ENCODE measurements at places on chromosomes 2 and 18.

DNA sequence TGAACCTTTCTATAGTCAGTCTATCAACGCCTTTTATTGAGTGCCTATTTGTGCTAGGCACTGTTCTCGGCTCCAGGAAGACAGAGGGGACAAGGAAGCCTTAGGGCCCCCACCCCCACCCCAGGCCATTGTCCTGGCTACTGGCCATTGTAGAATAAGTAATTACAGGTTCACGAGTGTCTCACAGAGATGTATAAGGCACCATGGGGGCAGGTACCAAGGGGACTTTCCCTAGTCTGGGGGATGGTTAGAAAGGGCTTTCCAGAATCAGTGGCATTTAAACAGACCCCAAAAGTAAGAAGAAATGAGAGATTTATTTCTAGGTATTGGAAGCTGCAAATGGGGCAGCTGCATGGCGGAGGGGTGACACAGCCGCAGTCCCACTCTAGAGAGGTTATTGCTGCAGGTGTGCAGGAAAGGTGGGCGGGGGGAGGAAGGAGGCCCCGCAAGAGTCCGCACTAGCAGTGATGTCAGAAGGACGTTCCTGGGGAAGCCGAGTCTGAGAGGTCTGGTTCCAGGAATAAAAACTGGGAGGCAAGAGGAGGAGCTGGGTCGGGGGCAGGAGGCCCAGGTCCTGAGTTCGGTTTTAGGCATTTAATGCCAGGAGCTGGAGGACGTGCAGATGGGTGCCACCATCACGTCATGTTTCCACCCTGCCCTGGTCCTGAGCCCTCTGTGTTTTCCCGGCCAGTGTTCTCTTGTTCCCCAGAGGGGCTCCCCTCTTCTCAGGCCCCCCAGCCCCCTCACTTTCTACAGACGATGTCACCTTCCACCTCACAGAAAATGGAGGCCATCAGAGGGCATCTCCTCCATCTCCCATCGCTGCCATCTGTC is 30.5 kb downstream of the FOSL2 start:
- no peak for DNase-seq

DNA sequence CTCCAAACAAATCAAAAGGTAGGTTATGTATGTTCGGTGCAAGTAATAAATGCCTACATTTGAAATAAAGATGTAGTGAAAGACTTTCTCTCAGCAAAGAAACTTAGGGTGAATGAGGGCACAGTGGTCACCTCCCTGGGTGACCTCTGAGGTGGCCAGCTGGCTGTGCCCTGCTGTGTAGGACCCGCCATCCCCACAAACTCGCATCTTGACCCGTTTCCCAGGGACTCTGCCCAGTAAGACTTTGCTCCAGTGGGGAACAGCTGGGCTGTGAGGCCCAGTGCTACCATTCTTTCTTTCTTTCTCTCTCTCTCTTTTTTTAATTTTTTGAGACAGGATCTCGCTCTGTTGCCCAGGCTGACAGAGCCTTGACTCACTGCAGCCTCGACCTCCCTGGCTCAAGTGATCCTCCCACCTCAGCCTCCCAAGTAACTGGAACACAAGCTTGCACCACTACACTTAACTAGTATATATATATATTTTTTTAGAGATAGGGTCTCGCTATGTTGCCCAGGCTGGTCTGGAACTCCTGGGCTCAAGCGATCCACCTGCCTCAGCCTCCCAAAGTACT is 8.2 kb upstream of the GAREM2 start:
- no peak for DNase-seq

DNA sequence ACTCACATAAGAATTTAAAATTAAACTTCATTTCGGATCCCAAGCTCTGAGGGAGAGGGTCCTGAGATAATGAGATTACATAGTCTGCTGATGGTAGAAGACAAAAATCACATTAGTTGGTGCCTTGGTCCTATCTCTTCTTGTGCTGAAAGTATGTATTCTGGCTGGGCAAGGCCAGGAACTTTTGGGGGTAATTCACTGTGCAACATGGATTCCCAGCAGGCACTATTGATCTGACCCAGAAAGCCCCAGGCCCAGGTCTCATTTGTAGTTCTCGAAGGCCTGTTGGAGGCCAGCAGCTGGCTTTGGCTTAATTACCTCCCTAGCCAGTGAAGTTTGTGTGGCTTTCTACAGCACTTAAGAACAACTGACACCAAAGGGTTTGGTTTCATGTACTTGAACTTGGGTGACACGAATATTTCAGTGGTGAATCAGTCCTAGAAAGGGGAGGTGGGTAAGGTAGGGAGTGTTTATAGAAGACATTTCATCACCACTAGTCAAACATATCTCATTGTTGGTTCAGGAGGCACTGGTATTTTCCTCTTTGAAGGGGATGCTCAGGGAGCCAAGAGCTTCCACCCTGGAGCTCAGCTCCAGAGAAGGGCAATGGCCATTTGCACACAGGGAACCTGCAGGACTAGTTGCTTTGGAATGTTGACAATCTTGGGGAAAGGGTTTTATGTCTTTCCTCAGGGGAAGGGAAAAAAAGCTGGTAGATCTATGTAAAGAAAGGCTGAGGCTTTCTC is 217.8 kb downstream of the OSR1 start:
- no peak for DNase-seq

- DNase-seq: no peak
Measured at GRCh38 chr2:164755952-164756351, 85.7 kb downstream of the COBLL1 start.

- DNase-seq: no peak
Measured at GRCh38 chr18:56386856-56387255, 251.5 kb downstream of the TXNL1 start.

DNA sequence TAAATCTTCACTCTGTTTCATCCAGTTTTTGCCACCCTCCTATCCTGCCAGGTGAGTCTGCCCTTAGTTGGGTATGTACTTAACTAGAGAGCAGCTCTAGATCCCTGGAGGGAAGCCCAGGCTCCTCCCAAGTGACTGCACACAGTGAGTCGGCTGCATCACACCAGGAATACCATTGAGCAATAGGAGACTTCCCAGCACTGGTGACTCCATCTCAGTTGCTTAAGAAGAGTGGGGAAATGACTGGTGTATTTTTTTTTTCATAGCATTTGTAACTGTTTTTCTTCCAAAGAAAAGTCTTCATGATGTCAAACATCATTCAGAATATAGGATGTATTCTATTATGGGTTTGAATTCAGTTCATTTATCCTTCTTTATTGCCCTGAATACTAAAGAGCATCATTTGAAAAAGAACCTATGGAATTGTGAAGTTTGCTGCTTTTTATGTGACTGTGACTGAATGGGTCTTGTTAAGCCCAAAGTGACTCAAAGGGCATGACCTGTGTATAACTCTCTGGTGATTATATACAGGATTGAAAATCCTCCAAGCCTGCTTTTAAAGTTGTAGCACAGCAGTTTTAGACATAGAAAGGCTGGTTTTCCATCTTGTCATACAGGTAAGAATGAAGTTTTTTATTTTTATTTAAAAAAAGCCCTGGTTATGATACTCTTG is 84.3 kb downstream of the MAP3K20 start:
- no peak for DNase-seq

GRCh38 chr2:25894135-25894830 is 16.0 kb upstream of the ASXL2 start:
- no peak for DNase-seq

- peak; percentile 13 for DNase-seq
Measured at GRCh38 chr2:143162123-143162837, 33.1 kb downstream of the ARHGAP15 start.

- no peak for DNase-seq
Measured at GRCh38 chr2:9366026-9366425, 57.3 kb downstream of the ITGB1BP1 start.

GRCh38 chr18:44510390-44510789 is 170.3 kb upstream of the SETBP1 start:
- DNase-seq: no peak

GRCh38 chr18:36130039-36130831 is 536 bp downstream of the ELP2 start:
- DNase-seq: no peak

DNA sequence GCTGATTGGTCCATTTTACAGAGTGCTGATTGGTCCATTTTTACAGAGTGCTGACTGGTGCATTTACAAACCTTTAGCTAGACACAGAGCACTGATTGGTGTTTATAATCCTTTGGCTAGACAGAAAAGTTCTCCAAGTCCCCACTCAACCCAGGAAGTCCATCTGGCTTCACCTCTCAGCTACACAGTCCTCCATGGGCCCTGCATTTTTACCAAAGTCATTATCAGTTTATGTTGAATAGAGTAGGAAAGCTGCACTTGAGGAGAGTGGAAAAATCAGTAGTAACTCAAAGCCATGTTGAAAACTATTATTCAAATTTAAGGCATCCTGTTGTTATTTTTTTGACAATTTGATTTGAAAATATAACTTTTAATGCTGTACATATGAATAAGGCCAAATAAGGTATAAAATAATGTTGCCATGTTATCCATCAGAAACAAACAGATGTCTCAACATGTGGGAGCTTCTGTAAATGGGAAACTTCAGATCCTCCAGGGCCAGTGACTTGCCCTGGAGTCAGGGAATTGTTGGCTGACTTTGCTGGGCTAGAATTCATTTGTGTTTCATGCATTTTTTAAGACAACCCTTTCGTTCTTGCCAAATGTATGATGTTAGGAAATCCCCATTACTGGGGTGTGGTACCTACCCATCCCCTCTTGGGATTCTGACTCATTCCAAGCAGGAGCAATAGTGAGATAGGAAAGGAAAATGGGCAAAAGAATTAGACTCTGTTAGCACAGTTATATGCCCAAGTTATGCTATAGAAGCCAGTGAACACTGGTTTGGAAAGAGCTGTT is 37.8 kb upstream of the CCDC195 start:
- DNase-seq: no peak

DNA sequence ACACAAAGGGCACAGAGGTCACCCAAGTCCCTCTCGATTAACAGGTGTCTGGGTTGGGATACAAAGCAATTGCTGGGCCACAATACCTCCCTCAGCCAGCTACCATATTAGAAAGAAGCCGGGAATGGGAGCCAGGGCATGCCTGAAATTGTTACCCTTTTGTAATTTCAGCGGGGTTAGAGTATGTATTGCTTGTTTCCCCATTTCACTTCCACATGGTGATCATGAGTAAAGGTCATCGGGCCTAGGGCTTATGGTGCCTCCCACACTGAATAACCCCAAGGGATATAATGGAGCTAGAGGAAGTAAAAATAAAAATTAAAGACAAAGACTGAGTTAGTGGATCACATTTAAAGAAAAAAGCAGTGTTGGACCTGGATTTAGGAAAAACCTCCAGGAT is 437.2 kb upstream of the KLHL29 start:
- no peak for DNase-seq

- DNase-seq: no peak
Measured at GRCh38 chr2:140550821-140551220, 1580.0 kb downstream of the LRP1B start.

DNA sequence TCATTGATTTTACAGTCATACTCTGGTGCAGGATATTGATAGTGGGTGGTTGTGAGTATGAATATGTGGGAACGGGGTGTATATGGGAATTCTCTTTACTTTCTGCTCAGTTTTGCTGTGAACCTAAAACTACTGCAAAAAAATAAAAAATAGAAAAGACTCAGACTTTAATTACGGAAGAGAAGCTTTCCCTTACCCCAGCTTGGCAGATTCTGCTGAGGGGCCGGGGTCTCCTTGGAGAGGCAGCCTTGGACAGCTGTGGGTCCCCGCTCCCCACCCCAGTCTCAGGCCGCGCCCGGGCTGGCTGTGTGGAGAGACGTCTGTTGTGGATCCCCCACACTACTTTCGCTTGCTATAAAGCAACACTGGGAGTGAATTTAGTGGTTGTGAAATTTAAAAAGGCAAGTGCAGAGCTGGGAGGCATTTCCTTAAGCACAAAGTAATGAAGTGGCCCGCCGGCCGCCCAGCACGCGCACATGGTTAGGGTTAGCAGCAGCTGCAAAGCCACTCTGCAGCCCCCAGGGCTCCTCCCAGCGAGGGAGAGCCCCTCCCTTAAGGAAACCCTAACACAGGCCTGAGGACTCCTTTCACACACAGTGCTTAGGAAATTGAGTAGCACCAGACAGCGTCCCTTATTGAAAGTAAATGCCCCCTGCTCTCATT is 102.4 kb downstream of the DDX1 start:
- no peak for DNase-seq

DNA sequence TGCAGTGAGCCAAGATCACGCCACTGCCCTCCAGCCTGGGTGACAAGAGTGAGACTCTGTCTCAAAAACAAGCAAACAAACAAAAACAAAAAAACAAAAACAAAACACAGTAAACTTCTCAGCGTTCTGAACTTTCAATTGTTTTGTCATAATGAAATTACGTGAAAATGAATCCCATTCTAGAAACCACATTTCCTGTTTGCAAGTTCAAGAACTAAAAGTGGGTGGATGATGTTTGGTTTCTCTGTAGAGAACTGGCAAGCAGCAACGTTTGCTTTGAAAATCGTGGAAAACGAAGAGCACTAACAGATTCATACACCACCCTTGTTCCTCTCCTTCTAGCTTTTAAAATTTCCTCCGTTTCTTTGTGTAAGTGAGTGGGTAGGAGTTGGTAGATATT is 226.1 kb upstream of the LYPD1 start:
- no peak for DNase-seq

- no peak for DNase-seq
Measured at GRCh38 chr2:159266554-159266953, 19.9 kb downstream of the WDSUB1 start.

DNA sequence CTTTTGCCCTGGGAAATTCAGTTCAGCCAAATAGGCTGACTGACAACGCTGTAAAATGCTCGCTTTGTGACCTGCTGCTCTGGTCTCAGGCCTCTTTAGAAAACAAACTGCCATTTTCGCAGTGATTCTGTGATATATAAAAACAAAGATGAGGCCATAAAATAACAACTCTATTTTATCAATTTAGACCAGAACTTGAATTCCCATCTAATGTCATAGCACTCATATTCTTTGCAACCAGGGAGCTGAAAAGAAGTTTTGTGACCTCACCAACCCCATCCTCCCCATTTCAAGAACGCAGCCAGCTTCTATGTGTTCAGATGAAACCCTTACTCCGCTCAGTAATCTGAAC is 40.3 kb downstream of the TCF4 start:
- no peak for DNase-seq

DNA sequence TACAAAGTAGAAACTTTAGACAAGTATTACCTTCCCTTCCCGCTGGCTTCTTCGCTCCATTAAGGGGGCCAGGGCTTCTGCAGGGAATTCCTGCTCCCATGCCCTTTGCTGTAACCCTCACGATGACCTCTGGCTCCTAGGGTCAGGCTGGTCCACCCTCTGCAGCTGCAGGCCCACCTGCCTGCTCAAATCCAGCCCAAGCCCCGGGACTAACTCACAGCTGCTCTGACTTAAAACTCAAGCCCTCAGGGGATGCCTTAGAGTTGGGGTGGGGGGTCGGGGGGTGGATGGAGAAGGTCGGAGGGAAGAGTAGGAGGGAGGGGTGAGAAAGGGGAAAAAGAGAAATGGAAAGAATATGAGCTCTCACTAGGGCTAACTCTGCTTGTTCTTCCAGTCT is 4.9 kb downstream of the IGFBP5 start:
- no peak for DNase-seq

Measured in stimulated activated CD8-positive, alpha-beta memory T cell treated with anti-CD3 and anti-CD28 coated beads, Interleukin-12 subunit alpha, Interleukin-12 subunit beta, amount 100 ng/mL, for 4 hours (primary cell).